ENCODE measurements at places on chromosomes 6 and 20.

- DNase-seq: no peak
Observed at GRCh38 chr6:10019851-10020250, 395.0 kb downstream of the TFAP2A start.

GRCh38 chr20:41204304-41205265, 67.2 kb downstream of the PLCG1 start:
- no peak for DNase-seq

DNA sequence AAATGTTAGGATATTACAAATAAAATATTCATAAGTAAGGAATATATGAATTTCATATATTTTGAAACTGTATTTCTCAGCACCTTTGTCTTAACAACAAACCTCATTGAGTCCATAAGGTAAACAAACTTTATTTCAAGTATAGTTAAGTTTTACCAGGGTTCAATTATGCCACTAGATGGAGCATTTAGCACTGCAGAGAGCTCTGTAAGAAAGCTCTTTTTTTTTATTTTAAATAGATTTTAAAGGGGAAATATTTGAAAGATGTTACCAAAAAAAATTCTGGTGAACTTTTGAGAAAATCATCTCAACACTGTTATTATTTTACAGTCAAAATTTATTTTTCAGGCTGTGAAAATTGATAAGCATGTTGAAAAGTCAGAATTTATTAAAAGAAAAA, 955.2 kb upstream of the EYS start:
- no peak for DNase-seq

DNA sequence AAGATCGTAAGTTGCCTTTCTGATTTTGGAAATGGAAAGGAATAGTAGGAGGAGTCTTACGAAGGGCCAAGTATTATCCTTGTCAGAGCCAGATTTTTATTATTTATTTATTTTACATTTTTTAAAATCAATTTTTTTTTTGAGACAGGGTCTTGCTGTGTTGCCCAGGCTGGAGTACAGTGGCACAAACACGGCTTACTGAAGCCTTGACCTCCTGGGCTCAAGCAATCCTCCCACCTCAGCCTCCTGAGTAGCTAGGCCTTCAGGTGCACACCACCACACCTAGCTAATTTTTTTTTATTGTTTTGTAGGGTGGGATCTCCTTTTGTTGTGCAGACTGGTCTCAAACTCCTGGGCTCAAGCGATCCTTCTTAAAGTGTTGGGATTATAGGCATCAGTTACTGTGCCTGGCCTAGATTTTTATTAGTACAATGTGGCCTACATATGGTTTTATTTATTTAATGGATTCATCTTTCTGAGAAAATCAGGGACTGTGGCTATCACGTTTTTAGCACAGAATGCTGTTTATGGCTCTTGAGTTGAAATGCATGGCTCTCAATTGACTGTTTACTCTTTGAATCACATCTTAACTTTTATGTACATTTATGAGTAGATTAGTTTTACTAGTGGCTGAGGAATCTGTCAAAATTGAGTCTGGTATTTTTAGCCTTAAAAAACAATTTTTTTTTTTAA, 16.7 kb downstream of the CDC5L start:
- no peak for DNase-seq

GRCh38 chr6:66086532-66086931, 379.5 kb upstream of the EYS start:
- no peak for DNase-seq

GRCh38 chr20:49281913-49282467, 4.1 kb upstream of the ZNFX1 start:
- no peak for DNase-seq

- no peak for DNase-seq
Observed at GRCh38 chr6:64376394-64376793, 740.8 kb downstream of the PHF3 start.

- no peak for DNase-seq
Observed at GRCh38 chr6:11938285-11938890, 73.7 kb upstream of the HIVEP1 start.

DNA sequence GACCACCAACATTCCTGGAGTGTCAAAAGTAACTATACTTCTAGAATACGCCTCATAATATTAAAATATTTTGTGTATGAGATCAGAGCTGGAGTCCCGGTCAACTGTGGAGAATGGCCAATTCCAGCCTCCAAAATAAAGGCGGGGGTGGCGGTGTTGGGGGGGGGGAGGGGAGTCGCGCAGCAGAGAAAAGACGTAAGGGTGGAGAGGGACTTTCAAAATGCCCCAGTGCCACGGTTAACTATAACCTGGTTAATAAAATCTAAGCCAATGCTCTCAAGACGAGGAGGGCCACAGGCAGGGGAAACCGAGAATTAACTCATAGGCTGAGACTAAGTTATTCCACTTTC, 1.3 kb downstream of the NUP153 start:
- DNase-seq: no peak

DNA sequence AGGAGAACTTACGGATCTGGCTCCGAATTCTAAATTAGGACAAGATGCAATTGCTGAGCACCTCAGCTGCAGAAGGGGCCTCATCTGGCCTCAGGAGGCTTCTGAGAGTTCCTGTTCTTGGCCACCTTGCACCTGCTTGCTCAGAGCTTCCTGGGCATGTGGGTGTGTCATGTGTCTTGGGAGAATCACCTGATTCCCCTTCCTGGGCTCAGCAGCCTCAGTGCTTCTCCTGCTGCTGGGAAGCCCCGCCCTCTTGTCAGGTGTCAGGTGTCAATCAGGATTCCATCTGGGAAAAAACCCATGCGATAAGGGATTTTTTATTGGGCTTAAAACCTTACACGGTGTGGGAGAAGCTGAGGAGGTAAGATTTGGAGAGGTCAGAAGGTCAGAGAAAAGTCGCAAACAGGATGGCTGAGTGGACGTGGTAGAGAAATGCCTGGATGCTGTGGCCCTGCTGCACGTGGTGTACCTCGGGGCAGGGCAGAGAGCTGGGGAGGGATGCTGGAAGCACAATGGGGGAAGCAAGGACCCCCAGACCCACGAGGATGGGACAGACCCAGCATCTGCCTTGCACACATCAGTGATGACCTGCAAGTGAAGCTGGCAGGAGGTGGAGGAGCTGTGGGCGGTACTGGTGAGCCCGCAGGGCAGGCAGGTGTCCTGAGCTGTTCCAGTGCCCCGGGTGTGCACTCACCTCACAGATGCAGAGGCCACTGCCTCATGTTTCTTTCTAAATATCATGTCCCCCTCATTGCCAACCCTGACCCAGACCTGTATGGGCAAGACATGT, 170.8 kb downstream of the CDH4 start:
- DNase-seq: no peak

DNA sequence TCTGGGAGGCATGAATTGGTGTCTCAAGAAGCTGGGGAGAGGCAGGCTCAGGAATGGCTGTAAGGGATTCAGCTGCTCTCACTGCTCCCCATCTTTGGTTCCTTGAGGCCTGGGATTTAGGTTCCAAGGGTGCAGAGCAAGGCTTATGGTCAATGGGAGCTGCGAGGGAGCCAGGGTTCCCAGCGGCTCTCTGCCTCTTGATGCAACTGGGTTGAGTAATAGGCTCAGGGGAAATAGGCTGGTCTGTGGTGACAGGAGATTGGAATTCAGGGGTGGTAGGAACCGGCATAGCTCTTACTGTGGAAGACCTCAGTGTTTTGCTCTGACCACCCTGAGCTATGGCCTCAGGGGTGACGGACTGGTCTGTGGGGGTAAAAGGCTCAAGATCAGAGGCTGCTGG, 13.0 kb upstream of the NRM start:
- DNase-seq: no peak

- DNase-seq: no peak
Observed at GRCh38 chr6:43931201-43931600, 161.2 kb downstream of the VEGFA start.

GRCh38 chr6:88761237-88762031, 202.0 kb downstream of the RNGTT start:
- no peak for DNase-seq

GRCh38 chr20:2137552-2138201, 36.0 kb downstream of the STK35 start:
- no peak for DNase-seq

DNA sequence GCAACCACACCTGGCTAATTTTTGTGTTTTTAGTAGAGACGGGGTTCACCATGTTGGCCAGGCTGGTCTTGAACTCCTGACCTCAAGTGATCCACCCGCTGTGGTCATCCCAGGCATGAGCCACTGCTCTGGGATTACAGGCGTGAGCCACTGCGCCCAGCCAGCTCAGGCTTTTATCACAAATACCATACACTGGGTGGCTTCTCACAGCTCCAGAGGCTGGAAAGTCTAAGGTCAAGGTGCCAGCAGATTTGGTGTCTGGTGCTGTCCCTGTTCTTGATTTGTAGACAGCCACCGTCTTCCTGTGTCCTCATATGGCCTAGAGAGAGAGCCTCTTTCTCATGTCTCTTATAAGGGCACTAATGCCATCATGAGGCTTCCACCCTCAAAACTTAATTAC, 25.9 kb downstream of the SHLD1 start:
- DNase-seq: no peak

DNA sequence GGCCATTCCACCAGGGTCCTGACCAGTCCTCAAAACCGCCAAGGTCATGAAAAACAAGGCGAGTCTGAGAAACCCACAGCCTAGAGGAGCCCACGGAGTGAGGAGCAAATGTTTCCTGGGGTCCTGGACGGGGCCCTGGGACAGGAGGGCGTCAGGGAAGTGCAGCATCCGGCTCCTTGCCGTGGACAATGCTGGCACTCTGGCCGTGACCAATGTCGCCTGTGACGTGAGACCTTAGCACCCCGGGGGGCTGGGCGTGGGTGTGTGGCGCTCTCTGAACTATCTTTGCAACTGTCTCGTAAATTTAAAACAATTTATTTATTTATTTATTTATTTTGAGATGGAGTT, 34.1 kb upstream of the SLCO4A1 start:
- DNase-seq: no peak

DNA sequence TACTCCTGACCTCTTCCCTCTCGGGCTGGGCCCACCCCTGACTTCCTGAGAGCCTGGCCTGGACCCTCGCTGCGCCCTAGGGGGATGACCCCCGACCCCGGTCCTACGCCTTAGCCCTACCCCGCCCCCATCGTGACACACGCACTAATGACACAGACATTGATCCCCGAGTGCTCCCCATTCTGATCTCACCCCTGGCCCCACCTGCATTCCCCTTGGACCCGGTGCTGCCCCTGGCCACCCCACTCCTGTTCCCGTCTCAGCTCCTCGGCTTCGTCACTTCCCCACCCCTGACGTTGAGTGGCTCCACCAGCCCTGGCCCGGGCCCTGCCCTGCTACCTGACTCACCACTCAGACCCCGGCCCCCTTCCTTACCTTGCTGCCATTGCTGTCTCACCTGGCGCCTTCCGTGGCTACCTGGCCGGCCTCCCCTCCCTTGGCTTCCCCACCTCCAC, 12.1 kb downstream of the RBCK1 start:
- DNase-seq: no peak

DNA sequence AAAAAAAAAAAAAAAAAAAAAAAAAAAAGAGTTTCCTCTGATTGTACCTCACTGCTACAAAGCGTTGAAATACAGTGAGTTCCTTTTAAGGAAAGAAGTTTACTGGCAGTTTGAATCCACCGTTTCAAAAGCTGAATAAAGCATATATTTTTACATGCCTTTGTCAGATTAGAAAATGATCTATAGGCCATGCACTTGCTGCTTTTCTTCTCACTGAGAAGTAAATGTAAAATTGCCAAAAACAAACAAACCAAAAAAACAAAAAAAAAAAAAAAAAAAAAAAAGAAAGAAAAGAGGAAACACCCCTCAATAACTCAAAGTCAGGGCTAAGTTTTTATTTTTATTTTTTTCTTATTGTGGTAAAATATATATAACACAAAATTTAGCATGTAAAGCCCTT, 81.9 kb downstream of the LYRM4 start:
- no peak for DNase-seq

- DNase-seq: no peak
Observed at GRCh38 chr6:29146179-29146578, 24.5 kb upstream of the OR2J2 start.

GRCh38 chr20:21325296-21325695, 22.2 kb downstream of the XRN2 start:
- no peak for DNase-seq

GRCh38 chr20:22536141-22536828, 48.1 kb downstream of the FOXA2 start:
- no peak for DNase-seq

GRCh38 chr6:156978948-156979347, 201.8 kb downstream of the ARID1B start:
- no peak for DNase-seq

DNA sequence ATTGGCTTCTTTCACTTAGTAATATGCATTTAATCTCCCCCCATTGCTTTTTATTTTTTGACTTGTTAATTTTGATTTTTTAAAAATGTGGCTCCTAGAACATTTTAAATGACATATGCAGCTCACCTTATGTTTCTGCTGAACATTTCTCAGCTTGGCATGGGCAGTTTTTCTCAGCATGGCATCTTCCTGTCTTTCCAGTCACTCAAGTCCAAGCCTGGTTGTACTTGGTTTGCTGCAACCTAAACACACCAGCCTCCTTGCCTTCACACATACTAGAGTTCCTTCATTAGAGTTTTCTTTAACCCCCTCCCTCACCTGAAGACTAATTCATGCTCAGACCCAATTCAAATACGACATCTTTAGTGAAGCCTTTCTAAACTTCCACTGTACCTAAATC, 86.4 kb downstream of the ZHX3 start:
- no peak for DNase-seq

DNA sequence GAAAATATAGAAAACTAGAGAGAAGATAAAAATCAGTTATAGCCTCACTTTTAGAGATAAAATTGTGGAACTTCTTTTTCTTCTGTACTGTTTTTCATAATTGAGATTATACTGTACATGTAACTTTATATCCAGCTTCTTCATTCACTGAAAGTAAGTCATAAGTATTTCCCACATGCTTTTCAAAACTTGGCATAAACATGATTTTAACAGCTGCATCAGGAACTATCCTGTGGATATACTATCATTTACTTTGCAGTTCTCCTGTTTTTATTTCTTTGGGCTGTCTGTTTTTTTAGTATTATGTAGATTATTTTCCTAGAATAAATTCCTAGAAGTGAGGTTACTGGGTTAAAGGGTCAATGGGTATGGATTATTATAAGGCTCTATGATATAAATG, 14.8 kb downstream of the DSTN start:
- no peak for DNase-seq

DNA sequence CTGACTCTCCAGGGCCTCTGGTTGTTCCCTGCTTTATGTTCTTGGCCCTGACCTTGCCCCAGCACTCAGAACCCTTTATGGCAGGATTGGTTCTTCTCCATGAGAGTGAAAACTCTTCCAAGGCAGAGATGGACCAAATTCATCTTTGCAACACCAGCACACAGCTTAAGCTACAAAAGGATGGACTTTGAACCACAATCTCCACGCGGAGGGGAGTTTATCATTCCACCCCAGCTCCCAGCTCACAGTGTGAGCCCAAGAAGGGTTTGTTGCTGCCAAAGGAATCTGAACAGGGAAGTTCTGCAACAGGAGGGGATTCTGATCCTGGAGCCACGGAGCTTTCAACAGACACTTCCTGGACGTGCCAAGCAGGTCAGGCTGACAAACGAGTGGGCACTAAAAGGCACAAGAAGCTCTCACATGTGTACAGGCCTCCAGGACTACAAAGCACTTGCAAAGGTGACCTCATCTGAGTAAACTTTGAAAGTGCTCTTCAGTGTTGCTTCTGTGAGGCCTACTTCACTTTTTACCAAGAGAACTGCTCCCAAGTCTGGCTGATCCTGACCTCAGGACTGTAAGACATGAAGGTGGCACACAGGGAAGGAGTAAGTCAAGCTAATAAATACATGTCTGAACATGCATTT, 8.9 kb downstream of the FITM2 start:
- DNase-seq: no peak
